ENCODE measurements at places on chromosomes 2 and 18. TPM values are rescaled to one million over a fixed set of nuclear protein-coding genes. Genes with fewer than 3 reads are reported as not detected.
A peak's percentile ranks its signal among the peaks of the same experiment; 100 is the strongest.

GRCh38 chr2:178782236-178782635, 25.0 kb downstream of the TTN start:
- no peak for DNase-seq

- DNase-seq = no peak
These were observed 80.4 kb upstream of the PROKR1 start for GRCh38 chr2:68562934-68563333.

DNA sequence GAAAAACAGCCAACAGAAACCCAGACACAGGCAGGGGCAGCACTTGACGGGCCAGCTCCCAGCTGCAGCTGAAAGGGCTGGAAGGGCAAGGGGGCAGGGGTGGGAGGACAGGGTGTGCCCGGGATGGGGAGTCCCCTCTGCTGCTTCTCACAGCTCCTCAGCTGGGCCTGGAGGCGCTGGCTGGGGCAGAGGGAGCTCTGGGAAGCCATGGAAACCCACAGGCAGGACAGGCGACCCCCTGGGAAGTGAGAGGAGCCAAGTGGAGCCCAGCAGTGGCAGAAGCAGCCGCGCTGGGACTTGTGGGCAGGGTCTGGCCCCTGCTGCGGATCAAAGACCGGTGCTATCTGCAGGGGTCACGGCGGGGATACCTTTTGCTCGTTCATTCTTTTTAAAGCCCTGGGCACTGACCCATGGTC, 20.7 kb downstream of the OTOF start:
- no peak for DNase-seq

GRCh38 chr2:38750011-38750890, 910 bp downstream of the SRSF7 start:
- peak; percentile 66 for DNase-seq

Gene UGT1A9
- total RNA-seq = not detected

Gene TEX44
- total RNA-seq = not detected

Data from OCI-LY7 (cell line).